Kasumi-1 (cell line): ENCODE measurements at places on chromosomes 7 and 10.

- DNase-seq, result no peak
Observed at GRCh38 chr10:26647602-26648244, 49.8 kb upstream of the PDSS1 start.

GRCh38 chr10:88280518-88280917, 302.6 kb downstream of the RNLS start:
- no peak for DNase-seq

- peak; percentile 14 for DNase-seq
Observed at GRCh38 chr10:24350070-24350921, 141.4 kb downstream of the KIAA1217 start.

- no peak for DNase-seq
Observed at GRCh38 chr10:131273476-131273875, 38.0 kb downstream of the TCERG1L start.

DNA sequence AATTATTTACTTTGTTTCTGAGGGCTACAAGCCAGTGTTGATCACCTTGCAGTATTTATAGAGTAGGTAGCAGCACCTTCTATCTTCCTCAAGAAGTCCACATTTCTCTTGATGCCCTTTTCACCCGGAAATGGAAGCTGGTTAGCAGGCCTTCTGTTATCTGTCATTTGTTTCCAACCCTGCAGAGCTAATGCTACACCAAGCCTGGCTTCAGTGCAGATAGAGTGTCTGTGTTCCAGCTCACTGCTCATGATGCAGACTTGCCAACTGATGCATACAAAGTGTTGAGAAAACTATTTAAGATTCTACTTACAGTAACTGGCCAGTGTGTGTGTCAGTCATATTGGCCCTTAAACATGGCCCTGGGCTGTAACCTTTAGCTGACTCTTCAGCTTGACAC, 301.0 kb downstream of the LHFPL3 start:
- DNase-seq, result no peak

DNA sequence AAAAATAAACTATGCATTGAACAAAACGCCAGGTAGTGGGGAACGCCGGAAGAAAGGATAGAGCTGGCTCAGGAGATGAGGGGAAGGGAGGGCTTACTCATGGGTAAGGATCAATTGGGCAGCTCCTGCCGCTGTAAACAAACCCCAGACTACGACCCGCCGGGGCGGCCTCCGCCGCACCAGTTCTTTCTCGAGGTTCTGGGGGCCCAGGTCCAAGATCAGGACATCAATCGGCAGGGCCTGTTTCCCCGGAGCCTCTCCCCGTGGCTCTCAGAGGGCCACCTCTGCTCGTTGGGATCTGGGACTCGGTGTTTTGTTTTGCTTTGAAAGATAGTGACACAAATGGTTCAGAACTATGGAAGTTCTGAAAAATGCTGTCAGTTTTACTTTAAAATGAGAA, 140.4 kb downstream of the ELFN1 start:
- no peak for DNase-seq

DNA sequence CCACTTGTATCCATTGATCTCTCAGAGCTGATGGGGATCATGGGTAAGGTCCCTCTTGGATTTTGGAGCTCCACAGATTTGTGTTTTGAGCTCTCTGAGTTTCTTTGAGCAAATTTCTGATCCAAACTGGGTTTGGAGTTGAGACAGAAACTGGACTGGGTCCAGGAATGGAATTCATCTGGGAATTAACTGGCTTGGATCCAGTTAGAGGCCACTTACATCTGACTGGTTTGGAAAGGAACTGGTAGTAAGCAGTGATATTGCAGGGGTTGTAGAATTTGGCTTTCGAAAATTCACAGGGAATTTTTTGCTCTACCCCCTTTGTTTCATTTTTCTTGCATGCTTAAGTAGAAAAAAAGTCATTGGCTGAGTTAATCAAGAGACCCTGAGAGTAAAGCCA, 245.6 kb downstream of the SEMA3D start:
- DNase-seq, result no peak

DNA sequence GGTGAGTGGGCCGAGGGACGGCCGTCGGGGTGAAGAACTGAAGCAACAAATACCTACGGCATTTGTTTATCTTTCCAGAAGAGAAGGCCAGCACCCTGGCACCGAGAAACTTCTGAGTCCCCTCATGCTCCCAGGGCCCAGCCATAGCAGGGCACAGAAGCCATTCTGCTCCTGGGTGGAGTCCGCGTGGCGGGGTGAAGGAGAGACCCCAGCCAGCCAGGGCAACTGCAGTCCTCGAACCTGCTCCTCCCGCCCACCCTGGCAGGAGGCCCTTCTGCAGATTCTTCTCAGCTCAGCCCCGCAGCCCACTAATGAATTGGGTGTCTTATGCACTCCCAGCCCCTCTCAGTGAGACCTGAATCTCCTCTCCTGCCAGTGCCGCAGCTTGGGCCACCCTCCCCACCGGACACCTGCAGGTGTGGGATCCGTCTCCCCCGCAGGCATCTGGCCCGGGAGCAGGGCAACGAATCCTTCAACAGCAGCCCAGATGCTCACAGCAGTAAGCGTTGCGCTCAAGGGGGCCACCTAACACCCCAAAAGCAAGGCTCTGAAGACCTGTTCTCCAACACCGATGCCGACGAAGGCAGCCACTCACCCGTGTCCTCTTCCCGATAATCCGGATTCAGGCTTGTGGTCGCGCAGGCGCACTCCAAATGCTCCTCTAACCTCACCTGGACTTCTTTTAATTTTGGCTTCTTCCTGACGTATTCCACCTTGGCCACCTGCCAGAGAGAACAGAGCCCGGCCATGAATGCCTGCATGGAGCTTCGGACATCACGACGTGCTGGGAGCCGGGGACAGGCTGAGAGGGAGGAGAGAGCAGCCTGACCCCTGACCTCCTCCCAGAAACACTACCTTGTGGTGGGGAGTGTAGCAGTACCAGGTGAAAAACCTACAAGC, 18.9 kb downstream of the PDGFA start:
- DNase-seq, result no peak

GRCh38 chr10:101570428-101571270, 17.4 kb downstream of the POLL start:
- DNase-seq, result peak; percentile 71

GRCh38 chr10:122467701-122468100, 6.3 kb downstream of the HTRA1 start:
- DNase-seq, result no peak

- no peak for DNase-seq
Observed at GRCh38 chr7:17844514-17845196, 95.6 kb downstream of the SNX13 start.

GRCh38 chr7:46385662-46386309, 464.7 kb upstream of the IGFBP3 start:
- no peak for DNase-seq

GRCh38 chr10:132883391-132883881, 58.9 kb downstream of the CFAP46 start:
- DNase-seq, result no peak
